ENCODE measurements at places on chromosomes 2 and 18.

DNA sequence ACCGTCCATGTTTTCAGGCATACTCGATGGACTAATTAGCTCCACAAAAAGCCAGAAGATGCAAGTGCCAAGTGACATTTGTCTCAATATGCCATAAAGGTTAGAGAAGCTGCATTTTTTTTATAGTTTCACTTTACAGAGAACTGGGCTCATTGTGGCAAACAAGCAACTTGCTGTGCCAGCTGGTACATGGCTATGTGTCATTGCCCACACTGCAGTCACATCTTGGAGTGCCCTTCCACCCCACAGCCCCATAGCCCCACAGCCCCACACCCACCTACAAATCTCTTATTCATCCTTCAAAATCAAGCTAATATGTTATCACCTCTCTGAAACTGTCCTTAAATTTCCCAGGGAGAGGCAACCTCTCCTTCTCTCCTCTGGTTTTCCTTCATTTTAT, 451.9 kb downstream of the ARHGAP15 start:
- DNase-seq, result no peak

- DNase-seq, result no peak
These were observed 140.1 kb downstream of the ACOXL start for GRCh38 chr2:110872521-110872920.

DNA sequence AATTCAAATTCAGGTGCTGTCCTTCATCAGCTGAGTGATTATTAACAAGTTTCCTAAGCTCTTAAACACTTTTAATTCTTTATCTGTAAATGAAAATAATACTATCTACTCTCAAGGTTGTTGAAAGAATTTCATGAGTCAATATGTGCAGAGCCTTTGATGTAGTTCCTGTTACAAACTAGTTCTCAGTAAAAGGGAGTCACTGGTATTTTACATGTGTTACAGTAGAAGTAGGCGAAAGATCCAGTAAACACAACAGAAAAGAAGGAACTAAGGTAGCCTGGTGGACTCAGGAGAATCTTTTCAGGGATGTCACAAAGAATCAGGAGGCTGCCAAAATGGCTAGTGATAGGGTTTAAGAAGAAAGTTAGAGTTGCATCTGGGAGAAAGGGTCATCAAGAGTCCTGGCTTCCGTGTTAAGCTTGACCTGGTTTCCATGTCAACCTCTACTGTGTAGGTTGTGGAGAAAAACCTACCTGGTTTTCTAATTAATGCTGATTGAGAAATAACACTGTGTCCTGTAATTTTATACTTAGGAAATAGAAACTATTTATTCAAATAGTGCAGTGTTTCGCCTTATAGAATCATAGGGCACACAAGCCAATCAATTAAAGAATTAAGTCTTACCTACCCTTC, 58.3 kb upstream of the TRIB2 start:
- DNase-seq, result no peak

DNA sequence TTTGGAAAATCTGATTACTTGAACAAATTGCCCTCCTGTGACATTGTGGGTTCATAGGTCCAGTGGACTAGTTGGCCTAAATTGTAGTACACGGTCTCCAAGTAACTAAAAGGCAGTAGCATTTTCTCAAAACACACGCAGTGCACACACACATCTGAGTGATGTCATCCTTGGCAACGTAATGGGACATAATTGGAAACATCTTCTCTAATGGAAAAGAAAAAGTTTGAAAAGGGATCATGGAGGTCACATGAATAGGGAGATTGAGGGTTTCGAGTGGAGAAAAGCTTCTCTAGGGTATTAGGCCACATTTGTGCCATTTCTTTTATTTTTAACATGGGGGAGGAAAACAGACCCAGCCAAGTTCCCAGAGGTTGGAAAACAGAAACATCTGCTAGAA, 93.3 kb downstream of the MAP4K4 start:
- no peak for DNase-seq

GRCh38 chr2:219298759-219299371, 10.3 kb downstream of the PTPRN start:
- no peak for DNase-seq

GRCh38 chr2:30871980-30872789, 64.9 kb upstream of the CAPN13 start:
- no peak for DNase-seq

DNA sequence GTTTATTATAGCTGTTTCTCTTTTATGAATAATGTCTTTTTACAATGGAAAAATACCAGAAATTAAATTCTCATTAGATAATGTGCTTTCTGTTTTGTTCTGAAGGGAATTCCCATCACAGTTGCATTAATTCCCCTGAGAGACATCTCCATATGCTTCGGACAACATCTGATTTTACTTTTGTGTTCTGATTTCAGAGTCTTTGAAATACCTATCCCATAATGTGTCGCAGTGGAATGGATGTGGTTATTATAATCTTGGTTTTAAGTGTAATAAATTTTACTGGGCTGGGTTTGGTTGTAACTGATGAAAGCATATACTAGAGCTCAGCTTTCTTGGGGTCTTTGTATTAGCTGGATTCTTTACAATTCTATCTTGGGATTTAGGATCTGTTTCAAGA, 12.5 kb downstream of the SPTBN1 start:
- DNase-seq, result no peak

DNA sequence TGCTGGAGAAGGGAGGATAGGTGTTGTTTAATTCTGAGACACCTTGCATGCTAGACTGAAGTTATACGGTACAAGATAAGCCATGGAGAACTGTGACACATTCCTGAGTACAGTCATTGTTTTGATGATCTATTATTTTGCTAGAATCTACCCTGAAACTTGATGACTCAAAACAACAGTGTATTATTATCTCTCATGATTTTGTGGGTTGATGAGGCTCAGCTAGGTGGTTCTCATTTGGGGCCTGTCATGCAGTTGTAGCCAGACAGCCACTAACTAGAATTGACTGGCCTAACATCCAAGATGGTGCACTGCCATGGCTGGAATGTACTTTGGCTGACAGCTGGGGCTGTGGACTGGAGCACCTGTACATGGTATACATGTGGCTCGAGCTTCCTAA, 5.4 kb upstream of the IL1R1 start:
- DNase-seq, result no peak

DNA sequence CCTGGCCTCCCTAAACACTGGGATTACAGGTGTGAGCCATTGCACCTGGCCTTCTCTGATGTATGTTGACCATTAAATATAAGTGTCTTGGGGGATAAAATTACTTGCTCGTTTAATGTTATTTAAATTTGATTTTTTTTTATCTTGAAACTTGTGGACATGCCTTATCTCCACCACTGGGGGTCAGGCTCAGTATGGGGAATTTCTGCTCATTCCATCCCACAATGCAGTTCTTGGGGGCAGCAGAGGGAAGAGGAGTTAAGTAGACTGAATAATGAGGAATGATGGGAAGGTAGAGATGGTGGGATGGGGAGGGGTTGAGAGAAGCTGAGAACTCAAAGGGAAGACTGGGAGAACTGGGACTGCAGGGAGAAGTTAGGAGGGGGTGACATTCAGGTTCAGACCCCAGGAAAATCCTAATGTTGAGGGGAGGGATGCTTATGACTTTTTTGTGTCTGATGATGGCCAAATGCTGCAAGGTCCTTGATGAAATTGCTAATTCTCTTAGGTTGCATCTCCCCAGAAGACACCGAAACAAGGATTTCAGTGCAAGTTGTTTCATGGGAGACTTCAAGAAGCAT, 174.2 kb downstream of the MIB1 start:
- DNase-seq, result no peak

DNA sequence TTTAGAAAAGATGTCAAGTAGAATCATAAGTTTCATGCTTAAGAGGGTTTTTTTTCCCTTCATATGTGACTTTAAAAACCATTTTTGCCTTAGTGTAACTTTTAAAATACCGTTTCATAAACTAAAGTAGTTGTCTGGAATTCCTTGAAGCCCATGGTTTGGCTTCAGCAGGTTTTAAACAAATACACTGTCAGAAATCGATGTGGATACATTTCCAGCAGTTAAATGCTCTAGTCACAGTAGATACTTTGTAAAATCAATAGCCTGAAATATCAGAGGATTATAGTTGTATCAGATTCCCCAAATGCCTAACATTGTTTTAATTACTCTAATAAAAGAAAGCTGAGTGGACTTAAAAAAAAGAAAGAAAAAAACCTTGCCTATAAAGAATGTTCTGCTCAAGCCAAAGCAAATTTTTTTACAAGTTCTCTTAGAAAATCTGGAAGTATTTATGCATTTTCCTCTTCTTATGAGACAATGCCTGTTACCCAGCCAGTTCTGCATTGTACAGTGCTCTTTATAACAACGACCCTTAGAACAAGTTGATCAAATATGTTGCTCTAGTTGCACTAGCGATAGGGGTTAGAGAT, 260.5 kb downstream of the LTBP1 start:
- DNase-seq, result no peak

DNA sequence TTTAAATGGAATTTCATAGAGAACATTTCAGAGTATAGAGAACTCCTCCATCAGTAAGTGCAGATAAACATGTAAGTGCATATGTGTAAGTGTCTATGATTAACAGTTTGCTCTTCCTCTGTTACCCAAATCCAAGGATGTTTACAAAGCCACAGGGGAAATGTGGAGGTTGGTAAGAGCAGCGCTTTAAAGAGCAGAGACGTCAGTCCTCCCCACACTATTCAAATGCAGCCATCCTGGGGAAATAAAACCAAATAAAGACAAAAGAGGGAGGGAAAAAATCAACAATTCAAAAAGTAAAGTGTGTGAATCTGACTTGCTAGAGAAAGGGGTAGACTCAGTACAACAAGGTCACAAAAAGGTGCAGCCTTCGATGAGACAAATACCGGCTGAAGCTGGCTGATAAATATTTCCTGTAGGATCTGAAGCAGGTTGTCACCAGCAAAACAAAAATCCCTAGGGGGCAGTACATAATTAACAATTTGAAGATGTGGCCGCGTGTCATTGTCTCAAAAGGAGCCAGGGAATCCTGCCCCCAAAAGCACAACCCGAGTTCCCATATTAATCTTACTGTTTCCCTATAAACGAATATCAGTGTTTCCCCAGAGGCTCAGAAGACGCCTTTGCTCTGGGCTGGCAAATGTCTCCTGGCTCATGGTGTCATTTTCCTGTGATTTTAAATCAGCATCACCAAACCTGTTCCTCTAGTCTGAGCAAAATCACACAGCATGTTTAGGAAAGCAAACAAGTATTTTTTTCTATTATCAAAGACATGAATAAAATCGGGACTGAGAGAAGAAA, 216.5 kb downstream of the CDCA7 start:
- DNase-seq, result no peak

DNA sequence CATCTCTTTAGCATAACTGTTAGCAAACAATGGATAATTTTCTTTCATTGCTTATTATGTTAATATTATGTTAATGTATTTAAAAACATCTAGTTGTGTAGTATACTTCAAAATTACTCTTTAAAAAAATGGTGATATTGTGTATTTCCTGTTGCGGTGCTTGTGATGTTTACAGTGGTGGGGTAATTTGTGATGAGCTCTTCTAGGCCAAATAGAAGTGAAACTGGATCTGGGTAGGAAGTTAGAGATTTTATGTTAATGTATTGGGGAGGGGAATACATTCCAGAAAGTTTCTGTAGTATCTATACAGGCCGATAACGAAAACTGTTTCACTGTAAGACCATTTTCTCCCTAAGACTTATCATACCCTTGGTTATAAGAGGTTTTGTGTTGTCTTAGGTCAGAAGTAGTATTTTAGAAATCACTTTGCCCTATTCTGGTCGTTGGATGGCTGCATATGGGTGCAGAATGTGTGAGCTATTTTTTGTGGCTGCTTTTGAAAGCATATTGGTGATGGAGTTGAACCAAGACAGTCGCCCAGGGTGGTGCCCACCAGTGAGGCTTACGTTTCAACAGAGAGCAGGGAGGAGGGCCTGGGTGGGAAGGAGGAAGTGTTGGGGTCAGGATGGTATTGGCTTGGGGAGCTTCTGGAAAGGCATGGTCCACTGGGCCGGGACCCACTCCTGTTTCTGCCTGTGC, 5.8 kb downstream of the TSHZ1 start:
- DNase-seq, result no peak

GRCh38 chr2:151976945-151977353, 121.9 kb downstream of the CACNB4 start:
- no peak for DNase-seq

DNA sequence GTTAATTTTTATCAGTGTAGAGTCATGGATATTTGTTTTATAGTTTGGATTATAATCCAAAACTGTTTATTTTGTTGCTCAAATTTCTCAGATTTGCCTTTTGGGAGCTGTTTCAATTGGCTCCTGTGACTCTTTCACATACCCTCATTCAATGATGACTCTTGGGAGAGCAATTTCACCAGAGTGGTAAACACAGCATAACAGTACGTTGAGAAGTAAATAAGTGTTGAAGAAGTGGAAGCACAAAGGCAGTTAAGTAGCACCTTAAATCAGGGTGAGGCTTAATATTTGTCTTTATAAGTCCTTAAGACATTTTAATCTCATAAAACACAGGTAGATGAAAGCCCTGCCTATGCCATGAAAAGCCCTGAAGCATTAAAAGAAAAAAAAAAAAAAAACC, 17.1 kb upstream of the SLC39A10 start:
- no peak for DNase-seq

GRCh38 chr2:14530506-14530905, 102.0 kb upstream of the LRATD1 start:
- DNase-seq, result no peak

DNA sequence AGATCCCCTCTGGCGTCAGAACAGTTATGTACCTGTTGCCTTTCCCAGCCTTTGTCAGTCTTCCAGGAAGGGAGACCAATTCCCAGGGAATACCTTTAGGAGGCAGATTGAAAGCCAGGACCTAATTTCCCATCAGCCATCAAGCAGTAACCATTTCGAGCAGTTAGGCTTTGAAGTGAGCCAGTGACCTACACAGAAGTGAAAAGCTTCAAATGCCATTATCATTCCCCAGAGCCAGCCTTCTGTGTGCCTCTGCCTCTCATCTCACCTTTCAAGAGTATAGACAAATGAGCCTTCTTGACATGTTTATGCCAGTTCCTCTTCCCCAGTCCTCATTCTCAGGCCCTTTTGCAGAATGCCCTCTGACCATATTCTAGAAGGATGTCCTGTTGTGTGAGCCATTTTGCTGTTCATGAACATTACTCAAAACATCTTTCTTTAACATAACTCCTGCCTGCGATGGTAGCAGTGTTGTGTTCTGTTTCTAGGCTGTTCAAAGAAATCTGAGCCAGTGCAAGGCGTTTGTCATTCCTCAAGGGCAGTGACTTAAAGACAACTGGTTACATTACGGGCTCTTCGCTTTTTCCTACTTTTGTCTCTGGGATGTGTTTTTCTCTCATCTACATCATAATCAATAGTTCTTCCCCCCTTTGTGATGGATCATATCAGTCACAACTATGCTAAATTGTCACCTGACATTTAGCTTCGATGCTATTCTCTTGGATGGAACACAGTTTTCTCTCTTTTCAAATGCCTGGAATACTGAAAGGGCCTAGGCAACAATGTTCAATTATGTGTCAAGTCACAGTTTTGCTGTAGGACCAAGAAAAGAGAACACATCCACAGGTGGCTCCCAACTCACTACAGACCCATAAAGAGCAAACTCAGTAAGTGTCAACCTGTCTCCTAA, 138.6 kb downstream of the ALK start:
- no peak for DNase-seq

DNA sequence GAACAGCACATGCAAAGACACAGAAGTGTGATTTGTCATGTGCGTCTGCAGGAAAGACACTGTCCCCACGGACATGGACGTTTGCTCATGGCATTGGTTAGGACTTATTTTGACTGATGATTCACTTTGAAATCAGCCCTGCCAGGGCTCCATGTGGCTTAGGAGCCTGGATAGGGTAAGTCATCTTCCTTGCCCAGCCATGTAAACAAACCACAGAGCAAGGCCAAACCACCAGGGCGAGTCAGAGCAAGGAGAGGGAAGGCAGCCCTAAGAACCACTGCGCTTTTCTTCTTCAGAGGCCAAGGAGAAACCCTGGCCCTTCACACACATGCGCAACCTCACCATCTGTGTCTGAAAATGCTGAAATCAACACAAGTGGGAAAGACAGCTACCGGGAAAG, 88.8 kb downstream of the GFPT1 start:
- no peak for DNase-seq
